Effector memory CD4-positive, alpha-beta T cell (primary cell): ENCODE measurements at places on chromosomes 7 and 10.

- DNase-seq: no peak
These were observed 216.4 kb upstream of the DPP6 start for GRCh38 chr7:153835712-153836265.

GRCh38 chr10:121185816-121186455 is 334.8 kb downstream of the WDR11 start:
- DNase-seq: no peak

GRCh38 chr7:100691676-100692577 is 2.1 kb downstream of the GIGYF1 start:
- DNase-seq: peak; percentile 57

DNA sequence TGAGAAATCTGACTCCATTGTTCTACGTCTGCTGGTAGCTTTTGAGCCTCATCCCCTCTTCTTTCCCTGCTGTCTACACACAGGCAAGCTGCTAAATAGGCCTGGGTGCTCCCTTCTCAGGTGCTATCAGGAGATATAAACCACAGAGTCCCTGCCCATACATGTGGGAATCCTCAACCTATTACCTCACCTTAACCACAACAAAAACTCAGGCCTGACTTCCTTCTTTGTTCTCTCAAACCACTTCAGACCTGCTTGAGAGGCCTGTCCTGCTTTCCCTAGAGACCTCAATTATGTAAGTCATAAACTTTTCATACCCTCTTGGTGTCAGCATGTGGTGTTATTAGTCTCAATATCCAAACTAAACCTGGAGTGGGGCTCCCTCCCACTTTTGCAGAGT is 75.0 kb upstream of the MAGI2 start:
- DNase-seq: no peak

- DNase-seq: no peak
These were observed 12.7 kb downstream of the PPIF start for GRCh38 chr10:79359816-79360498.

GRCh38 chr10:48649349-48649944 is 35.2 kb upstream of the WDFY4 start:
- DNase-seq: no peak

DNA sequence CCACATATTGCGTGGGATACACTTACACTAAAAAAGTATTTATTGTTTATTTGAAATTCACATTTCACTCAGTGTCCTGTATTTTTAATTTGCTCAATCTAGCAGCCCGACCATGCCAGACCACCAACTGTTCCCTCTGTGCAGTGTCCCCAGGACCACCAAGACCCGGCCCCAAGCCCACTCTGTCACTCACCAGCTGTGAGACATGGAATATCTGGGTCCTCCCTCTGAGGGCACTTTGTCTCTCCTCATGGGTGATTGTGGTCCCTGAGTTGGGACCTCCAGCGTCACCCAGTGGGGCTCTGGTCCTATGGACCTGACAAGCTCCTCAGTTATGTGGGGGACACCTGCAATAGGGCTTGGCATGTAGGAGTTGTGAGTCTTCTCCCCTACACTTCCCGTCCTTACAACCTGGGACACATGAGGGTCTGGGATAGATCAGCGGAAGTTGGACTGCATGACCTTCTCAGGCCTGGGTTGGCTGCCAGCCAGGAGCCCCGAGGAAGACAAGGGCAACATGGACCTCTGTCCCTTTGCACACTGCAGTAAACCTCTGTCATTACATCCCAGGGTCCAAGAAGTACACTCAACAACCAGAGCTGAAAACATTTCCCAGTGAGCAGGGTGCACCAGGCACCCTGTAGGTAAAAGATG is 12.1 kb downstream of the C10orf71 start:
- no peak for DNase-seq

DNA sequence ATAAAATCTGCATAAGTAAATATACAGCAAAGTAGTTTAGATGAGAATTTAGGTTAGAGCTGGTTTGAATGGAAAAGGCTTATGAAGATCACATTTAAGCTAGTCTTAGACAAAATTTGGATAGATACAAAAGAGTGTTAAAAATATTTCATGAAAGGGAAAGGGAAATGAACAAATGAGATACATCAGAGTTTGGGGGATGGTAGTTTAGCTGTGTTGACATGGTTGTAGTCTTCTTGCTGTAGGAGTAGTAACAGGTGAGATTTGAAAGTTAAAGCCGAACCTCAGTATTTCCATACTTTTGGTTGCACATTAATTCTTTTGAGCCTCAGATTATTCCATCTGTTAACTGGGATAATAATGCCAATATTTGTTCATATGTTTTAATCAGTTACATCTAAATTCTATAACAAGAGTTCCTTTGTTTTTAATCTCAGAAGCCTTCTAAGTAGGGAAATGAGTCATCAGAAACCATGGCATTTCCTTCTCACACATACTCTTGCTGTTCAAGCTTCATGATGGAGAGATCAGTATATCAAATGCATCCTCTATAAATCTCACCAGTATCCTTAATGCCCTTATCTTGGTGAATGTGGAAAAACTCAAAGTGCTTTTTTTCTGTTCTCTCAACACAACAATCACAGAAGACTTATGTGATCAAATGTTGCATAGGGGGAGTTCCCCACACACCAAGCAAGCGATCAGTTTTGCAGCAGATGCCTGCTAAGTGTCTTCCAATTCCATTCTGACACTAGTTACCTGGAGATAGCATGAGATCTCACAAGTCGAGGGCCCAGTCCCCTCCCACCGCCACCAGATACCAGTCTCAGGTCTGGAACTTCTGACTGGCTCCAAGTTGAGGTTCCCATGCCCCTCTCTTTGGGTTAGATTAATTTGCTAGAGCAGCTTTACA is 84.7 kb downstream of the MAPK8 start:
- DNase-seq: no peak

- no peak for DNase-seq
These were observed 64.5 kb upstream of the EEPD1 start for GRCh38 chr7:36088553-36088952.

GRCh38 chr7:69620650-69621049 is 22.4 kb downstream of the AUTS2 start:
- DNase-seq: no peak

GRCh38 chr7:74013539-74014272 is 14.3 kb upstream of the ELN start:
- no peak for DNase-seq

DNA sequence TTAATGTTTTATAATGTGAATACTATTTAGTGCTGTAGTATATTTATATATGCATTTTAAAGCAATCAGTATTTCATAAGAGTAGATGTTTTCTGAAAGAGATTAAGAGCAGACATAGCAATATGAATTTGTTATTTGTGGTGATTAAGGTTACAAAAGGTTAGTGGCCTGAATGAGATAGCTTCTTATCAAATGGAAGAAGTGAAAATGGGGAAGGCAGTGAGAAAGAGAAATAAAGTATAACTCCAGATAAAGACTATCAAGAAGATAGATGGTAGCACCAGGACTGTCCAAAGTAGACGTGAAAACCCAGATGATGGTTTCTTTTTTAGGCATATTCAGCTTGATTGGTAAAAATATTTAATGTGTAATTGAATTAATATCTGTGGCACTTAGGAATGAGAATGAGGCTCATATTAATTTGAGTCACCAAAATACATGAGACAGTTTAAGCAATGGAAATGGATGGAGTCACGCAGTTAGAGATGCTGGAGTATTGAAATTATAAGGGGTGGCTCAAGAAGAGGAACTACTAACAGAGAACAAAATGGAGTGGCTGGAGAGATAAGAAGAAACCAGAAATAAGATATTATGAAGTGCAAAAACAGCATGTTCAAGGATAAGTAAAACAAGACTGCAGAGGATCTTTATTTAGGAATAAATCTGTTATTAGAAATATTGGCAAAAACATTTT is 288.0 kb upstream of the SEMA3C start:
- DNase-seq: no peak

- DNase-seq: no peak
These were observed 40.4 kb downstream of the CREB3L2 start for GRCh38 chr7:137961200-137962177.

- no peak for DNase-seq
These were observed 2.0 kb upstream of the ARPC1B start for GRCh38 chr7:99372275-99373090.

DNA sequence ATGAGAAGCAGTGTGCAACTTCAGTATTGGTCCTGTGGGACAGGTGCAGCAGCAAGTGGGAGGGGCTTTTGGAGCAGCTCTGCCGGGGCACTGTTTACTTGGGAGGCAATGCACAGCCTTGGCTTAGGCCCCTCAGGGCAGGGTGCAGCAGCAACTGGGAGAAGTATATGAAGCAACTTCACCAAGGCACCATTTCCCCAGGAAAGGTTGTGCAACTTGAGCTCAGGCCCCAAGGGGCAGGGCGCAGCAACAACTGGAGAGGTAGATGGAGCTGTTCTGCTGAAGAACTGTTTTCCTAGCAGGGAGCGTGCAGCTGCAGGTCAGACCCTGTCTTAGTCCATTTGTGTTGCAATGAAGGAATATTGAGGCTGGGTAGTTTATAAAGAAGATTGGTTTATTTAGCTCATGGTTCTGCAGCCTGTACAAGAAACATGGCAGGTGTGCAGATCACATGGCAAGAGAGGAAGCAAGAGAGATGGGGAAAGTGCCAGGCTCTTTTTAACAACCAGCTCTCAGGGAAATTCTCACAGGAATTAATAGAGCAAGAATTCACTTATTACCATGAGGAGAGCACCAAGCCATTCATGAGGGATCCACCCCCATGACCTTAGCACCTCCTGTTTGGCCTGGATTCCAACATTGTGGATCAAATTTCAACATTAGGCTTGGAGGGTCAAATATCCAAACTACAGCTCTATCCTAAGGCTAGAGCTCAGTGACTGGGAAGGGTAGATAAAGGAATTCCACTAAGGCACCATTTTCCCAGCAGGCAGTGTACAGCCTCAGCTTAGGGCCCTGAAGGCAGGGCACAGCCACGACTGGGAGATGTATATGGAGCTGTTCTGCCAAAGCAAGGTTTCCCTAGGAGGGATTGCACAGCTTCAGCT is 10.9 kb downstream of the GPR141 start:
- no peak for DNase-seq

GRCh38 chr10:63027531-63027930 is 105.6 kb upstream of the NRBF2 start:
- DNase-seq: no peak
